ENCODE measurements at places on chromosomes 4 and X.

- peak; percentile 23 for DNase-seq
Measured at GRCh38 chr4:80365928-80366327, 30.4 kb downstream of the CFAP299 start.

DNA sequence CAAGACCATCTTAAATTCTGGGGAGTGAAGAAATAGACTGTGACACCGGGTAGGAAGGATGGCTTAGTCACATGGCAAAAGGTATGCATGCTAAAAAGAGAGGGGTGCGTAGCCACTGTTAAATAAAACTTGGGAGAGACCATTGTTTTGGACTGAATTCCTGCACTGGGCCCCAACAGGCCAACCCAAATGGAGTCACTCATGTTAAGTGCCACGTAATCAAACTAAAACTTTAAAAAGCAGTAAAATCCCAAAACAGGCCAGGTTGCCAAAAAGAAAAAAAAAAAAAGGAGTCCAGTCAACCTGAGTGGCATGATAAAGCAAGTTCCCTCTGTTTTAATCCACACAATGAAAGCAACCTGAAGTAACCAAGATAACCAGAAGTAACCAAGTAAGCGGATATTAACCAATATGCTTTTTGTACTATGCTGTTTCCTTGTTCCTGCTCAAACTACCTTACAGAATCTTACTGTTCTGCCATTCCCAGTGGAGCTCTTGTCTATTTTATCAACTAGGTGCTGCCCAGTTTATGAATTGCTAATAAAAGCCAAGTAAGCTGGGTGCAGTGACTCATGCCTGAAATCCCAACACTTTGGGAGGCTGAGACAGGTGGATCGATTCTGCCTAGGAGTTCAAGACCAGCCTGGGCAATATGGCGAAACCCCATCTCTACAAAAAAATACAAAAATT is 124.6 kb upstream of the ENPP6 start:
- DNase-seq: no peak

- no peak for DNase-seq
Measured at GRCh38 chr4:160286051-160286450, 1183.2 kb downstream of the RAPGEF2 start.

DNA sequence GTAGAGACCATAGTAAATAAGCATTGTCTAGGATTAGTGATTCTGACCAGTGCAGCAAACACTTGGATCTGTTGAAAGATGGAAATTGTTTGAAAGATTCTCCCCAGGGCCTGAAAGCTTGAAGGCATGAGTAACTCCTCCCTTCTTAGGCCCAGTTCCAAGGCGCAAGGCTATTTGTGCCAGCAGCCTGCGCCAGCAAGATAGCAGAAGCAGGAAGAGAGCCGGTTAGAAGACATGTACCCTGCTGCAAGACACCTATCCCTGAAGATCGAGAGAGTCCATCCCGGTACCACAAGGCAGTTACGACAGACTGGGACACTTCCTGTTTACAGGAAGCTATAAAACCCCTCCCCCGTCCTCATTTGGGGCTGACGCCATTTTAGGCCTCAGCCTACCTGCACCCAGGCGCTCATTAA is 72.4 kb upstream of the JADE1 start:
- no peak for DNase-seq

DNA sequence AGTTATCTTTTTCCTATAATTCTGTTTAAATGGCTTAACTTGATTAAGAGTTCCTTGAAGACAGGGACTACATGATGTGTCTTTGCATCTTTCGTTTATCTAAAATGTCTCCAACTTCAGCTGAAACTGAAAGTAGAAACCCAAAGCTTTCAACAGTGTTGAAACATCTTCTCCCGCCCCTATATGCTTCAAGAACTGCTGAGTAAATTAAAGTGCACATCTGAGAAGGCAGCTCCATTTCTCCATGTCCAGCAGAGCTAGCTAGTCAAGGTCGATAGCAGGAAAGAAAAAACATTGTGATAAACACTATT is 185.7 kb upstream of the TBL1X start:
- DNase-seq: no peak

DNA sequence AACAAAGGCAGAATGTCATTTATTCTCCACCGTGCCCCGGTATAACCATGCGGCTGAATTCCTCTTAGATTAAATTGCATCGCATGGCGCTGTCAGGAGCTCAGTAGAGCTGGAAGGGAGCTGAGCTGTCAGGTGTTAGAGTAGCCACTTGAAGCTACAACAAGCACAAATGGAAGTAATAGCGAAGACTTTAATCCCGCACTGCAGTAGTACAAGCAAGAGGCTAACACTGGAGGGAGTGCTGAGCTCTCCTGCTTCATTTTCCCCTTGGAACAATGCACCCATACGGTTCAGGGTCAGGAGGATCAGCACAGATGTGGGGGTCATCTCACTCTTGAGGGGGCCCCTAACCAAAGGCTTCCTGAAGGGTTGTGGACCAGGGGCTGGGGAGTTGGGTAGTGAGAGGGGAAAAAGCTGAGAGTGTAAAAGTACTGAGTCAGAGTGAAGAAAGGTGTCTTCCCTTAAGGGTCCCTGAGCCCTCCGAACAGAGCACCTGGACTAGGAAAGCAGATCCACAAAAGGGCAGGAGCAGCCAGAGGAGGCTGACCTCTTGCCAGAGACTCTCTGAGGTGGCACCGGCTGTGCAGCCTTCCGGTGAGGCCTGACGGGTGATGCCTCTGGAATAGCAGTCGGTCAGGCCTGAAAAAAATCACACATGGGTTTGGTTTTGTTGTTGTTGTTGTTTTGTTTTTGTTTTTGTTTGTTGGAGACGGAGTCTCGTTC is 36.0 kb upstream of the CBR4 start:
- DNase-seq: no peak

DNA sequence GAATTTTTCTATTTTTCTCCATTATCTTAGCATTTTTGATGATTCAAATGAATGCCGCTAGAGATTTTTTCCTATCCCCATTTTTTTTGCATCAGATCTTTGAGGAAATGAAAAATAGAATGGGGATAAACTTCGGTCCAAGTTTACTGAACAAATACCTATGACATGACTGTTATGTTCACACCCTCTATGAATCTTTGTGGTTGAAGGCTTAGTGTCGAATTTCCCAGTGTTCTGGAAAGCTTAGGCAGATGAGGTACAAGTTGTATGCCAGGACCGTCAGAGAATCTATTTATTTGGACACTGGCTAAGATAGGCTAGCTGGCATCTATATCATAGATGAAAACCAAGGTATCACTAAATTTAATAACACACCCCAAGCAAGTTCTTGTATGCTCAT is 123.4 kb downstream of the SPCS3 start:
- peak; percentile 76 for DNase-seq

- DNase-seq: no peak
Measured at GRCh38 chrX:1223242-1223600, 10.8 kb upstream of the CRLF2 start.

DNA sequence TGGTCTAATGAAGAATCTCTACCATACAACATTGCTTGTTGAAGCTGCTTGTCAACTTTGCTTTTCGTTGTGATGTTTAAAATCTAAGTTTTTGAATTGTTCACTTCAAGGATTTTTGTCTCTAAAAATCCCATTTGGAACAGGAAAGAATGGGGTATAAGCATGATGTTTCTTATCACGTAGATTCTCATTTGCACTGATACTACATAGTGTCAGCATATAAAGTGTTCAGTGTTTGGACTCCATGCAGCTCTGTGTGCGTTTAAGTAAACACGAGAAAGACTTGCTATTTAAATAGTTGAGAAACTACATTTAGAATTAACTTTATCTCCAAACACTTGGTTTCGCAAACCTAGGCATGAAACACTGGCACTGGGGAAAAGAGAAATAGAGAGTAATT is 452.5 kb downstream of the NKX6-1 start:
- DNase-seq: no peak

GRCh38 chr4:125243789-125244397 is 70.9 kb upstream of the FAT4 start:
- no peak for DNase-seq

DNA sequence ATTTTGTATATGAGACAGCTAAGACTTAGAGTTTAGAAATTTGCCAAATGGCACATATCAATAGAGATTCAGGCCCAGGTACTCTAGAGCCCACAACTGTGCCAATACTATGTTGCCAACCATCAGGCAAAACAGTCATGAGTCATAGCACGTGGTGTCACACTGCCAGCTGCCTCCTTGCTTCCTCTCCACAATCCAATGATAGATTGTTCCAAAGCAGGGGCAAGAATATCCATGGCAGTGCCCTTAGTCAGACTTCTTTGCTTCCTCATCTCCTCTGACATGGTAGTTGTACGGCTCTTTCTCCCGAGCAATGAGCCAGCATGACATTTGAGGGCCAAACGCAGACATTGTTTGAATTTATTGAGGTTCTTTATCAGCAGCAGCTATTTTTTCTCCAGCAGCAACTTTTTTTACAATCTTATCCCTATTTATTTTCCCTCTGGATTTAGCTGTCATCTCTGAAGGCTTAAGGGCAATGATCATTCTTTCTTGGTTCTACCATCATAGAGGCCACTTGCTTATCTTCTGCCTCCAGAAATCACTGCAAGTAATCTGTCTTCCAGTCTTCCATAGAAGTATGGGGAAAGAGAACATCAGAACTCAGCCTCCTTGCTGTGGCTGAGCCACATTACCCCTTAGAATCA is 169.7 kb downstream of the COL4A6 start:
- peak; percentile 3 for DNase-seq

DNA sequence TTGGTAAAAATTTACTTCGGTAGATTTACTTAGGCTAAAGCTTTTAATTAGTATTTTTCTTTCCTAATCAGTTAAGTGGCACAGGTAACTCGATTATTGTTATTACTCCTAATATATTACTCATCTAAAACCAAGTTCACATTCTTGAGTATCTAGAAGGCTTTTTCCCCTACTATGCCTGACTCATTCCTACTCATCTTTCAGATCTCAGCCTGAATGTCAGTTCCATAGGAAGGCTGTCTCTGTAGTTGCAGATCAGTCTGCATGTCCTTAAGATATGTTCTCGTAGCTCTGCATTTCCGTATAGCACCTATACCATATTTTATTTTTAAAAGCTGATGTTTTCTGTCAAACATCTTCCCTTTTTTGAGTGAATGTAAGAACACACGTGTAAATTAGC is 5.9 kb upstream of the FAM184B start:
- peak; percentile 64 for DNase-seq

Data from RCC 7860 (cell line).